Fibroblast of skin of left biceps (primary cell): ENCODE measurements at places on chromosomes 5 and 9.
A peak's percentile ranks its signal among the peaks of the same experiment; 100 is the strongest.

- no peak for DNase-seq
Observed at GRCh38 chr5:127856292-127856691, 153.1 kb downstream of the CCDC192 start.

- no peak for DNase-seq
Observed at GRCh38 chr9:131800843-131801242, 61.0 kb upstream of the RAPGEF1 start.

- DNase-seq, result no peak
Observed at GRCh38 chr9:21030389-21031035, 928 bp downstream of the HACD4 start.

DNA sequence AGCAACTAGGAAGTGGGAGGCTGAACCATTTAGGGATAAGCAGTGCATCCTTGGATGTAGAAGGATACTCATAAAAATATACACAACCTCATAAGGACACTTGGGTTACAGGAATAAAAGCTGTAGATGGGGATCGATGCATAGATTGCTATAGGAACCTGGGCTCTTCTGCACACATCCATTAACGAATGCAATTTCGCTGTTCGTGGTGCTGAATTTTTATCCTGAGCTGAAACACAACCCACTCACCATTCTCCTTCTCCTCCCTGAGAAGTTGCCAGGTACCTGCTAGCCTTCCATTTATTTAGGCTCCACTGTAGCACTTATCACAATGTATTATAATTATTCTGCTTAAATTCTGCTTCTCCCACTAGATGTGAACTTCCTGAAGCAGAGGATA lies 320.6 kb upstream of the BRINP1 start:
- no peak for DNase-seq

DNA sequence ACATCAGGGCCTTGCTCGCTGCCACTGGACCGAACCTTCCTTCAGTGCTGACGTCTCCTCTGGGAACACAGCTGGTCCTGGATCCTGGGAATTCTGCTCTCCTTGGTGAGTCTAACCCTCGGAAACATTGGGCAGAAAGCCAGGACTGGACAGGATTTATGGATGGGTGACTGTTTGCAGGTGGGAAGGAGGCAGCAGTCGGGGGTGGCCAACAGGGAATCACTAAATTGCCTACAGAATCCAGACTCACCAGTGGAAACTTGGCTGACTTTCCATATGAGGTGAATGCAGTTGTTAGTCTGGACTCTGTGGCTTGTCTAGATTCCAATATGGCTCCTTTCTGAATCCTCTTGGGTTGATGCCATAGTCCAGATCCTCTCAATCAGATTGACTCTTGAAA lies 203.1 kb downstream of the SAXO1 start:
- DNase-seq, result peak; percentile 15

- no peak for DNase-seq
Observed at GRCh38 chr9:12819436-12820185, 44.8 kb downstream of the LURAP1L start.

- DNase-seq, result no peak
Observed at GRCh38 chr5:4570047-4570995, 569.8 kb upstream of the ADAMTS16 start.

- DNase-seq, result no peak
Observed at GRCh38 chr5:3878267-3878666, 282.6 kb downstream of the IRX1 start.

DNA sequence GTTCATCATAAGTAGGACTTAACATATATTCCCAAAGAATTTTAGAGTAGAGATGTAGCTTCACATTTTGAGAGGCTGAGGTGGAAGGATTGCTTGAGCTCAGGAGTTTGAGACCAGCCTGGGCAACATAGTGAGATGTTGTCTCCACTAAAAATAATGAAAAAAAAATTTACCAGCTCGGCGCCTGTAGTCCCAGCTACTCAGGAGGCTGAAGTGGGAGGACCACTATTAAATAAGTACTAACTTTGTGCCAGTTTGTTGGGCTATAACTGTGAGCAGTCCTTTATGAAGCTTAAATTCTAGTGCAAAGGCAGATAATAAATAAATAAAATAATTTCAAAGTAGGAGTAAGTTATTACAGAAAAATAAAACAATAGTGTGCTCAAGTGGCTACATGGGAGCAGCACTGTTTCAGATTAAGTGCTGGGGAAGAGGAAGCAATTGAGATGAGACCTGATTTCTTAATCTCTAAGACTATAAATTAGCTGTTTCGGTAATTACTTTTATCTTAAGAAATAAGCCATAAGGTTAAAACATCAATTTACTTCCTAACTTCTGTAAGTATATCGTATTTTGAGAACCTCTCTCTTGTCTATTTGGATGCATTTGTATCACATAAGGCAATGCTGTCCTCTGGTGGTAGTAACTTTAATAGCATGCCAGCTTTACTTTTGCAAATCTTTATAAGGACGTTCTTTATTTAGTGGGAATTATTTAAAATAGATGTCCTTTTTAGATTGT lies 98.9 kb downstream of the CSNK1G3 start:
- peak; percentile 28 for DNase-seq

GRCh38 chr9:107734256-107735013 lies 244.9 kb upstream of the KLF4 start:
- DNase-seq, result peak; percentile 89

- DNase-seq, result no peak
Observed at GRCh38 chr5:80198399-80198798, 57.4 kb downstream of the SERINC5 start.

GRCh38 chr5:5584236-5584745 lies 161.8 kb downstream of the ICE1 start:
- DNase-seq, result no peak

- no peak for DNase-seq
Observed at GRCh38 chr5:148963664-148964063, 99.2 kb downstream of the SH3TC2 start.

GRCh38 chr9:100216178-100216787 lies 117.2 kb downstream of the INVS start:
- no peak for DNase-seq

DNA sequence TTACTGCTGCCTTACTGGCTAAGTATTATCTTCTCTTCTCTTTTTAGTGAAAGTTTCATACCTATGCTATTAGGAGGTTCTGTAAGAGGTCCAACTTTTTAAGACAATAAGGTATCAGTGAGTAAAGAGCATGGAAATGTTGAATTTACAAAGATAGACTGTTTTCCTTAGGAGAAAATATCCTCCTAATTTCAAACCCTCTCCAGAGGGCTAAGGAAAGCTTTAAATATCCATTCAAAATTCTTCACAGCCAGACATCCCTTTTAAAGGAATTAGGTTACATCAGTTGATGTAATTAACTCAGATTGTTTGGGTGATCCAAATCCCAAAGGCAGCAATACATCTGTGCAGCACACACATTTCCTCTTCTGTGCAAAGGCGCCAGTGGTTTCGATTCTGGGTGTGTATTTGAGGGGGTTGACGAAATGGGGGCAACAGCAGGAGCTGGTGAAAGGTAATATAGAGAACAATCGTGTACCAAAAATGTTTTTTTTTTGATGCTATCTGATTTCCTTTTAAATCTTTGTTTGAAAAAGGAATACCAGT lies 273.8 kb upstream of the RPS23 start:
- DNase-seq, result no peak

- no peak for DNase-seq
Observed at GRCh38 chr5:149392718-149393117, 13.6 kb upstream of the IL17B start.

DNA sequence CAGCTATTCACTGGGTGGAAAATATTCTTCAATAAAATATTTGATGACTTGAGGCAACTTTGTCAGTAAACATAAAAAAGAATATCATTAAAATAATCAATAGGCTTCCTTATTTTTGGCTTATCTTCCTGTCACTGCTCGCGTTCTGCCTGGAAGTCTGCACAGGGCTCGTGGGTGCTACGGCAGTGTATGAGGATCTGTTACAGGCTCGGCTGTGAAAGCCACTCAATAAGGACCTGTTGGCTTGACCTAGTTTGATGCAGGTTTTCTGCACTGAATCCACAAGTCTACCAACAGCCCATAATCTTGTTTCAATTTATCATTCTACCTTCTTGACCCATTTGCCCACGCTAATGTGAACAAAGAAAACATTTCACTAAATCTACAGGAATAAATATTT lies 97.2 kb downstream of the PDZD2 start:
- no peak for DNase-seq

- DNase-seq, result no peak
Observed at GRCh38 chr5:177065491-177065890, 21.2 kb upstream of the FGFR4 start.

DNA sequence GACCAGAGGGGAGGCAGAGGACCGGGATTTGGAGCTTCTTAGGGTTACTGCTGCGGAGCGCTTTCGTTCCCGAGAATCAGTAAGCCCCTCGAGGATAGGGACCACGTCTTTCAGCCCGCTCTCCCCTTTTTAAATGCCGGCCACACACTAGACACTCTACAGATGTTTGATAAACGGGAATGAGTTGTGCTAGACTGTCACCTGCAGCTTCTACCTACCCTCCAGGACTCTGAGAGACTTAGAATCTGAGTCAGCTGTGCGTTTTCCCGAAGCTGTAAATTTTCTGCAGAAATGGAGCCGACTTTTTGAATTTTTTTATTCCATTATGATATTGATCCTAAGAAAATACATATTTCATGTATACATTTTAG lies 670 bp downstream of the CCDC171 start:
- DNase-seq, result no peak

- DNase-seq, result no peak
Observed at GRCh38 chr5:19018822-19019221, 969.2 kb downstream of the CDH18 start.

DNA sequence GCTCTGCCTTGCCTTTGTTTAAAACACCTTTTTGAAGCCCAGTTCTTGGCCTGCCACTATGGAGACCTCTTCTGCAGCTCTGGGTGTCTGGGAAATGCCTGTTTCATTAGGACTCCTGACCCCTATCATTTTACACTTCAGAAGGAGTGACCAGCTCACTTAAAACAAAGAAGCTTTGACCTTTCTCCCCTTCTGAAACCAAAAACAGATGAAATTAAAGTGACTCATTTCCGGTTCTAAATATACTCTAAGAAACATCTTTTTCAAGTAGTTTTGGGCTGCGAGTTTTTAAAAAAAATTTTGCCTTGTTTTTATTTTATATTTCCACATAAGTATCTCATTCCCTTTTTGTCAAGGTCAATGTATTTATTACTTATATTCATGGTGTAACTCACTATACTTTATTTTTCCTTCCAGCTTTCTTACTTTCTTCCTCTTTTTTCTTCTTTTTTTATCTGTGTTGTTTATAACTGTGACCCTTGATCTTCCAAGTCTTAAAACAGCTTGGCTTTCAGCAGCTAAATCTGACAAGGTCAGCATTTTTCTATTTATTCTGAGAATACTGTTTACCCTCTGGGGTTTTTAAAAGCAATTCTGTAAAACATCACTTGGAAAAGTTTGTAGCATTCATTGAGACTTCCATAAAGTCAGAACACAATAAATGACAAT lies 672.9 kb downstream of the NR2F1-AS1 start:
- no peak for DNase-seq

DNA sequence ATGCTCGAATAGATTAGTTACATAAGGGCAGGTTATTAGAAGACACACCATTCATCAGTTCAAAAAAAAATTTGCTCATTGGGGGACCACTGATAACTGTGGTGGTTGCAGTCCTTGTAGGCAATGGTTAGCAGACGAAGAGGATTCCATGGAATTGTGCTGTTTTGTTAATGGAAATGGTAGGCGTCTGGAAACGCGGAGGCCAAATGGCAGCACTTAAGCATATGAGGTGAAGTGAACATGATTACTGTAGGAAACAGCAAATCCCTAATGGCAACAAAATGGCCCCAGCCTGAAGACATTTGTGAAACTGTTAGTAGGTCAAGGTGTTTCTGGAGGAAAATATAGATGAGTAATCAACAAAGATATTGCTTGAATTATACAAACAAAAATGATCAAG lies 535.4 kb upstream of the PTPRD start:
- no peak for DNase-seq

DNA sequence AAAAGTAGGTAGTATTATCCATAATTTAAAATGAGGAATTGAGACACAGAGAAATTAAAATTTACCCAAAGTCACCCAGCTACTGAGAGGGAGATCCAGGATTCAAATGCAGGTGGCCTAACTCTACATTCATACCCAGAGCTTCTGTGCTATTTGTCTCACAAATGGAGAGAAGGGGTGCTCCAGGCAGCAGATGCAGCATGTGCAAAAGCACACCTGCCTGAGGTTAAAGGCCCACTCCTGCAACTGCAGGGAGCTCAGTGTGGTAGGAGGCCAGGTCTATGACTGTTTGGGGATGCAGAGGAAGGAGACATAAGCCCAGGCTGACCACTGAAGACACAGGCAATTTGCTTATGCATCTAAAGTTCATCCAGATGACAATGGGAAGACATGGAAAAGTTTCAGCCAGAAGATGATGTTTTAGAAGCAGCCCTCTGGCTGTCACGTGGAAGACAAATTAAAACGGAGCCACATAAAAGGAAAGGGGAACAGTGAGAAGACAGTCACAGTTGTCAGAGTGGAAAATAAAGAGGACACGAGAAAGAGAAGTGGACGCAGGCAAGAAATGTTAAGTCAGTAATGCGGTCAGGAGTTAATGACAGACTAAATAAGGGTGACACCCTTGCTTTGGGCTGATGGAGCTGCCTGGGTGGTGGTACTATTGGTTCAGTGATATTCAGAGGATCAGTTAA lies 214.7 kb downstream of the EBF1 start:
- DNase-seq, result no peak

DNA sequence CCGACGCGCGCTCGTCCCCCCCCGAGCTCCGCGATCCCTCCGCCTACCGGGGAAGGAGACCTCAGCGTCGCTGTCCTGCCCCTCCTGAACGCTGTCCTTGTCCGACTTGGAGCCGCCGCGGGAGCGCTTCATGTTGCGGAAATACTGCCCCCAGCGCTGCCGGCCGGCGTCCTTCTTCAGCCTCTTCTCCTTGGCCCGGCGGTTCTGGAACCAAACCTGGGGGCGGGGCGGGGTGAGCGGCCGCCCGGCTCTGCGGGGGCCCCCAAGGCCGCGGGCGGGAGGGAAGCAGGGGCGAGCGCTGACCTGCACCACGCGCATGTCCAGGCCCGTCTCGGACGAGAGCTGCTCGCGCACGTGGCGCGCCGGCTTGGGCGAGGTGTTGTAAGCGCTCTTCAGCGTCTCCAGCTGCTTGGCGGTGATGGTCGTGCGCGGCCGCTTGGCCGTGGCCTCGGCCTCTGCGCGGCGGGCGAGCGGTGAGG lies 6.3 kb downstream of the LHX3 start:
- no peak for DNase-seq

DNA sequence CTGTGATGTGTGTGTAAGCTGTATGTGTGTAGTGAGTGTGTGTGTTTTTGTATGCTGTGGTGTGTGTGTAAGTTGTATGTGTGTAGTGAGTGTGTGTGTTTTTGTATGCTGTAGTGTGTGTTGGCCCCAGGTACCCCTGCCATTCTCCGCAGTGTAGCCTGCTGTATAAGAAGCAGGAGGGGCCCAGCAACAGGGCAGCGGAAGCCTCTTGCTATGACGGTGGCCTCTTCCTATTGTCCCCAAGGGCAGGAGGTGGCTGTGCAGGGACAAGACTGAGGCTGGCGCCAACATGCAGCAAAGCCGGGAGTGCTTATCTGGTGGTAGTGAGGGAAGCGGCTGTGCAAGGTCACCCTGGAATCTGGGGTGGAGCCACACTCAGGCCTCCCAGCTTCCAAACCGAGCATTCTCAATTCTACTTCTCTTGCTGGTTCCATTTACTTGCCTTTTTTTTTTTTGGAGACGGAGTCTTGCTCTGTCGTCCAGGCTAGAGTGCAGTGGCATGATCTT lies 5.1 kb downstream of the SPAAR start:
- DNase-seq, result no peak
